ENCODE measurements at places on chromosomes 7 and 10.
A peak's percentile ranks its signal among the peaks of the same experiment; 100 is the strongest.

- H3K27ac ChIP-seq, result no peak overlapping the region
- H3K4me3 ChIP-seq, result no peak overlapping the region
- no peaks in the 10 kb centered on the region for H3K4me1 ChIP-seq
- H3K36me3 ChIP-seq, result peaks cover 7% of the 10 kb centered on the region
Observed at GRCh38 chr10:119859420-119860258, 13.0 kb downstream of the MCMBP start.

DNA sequence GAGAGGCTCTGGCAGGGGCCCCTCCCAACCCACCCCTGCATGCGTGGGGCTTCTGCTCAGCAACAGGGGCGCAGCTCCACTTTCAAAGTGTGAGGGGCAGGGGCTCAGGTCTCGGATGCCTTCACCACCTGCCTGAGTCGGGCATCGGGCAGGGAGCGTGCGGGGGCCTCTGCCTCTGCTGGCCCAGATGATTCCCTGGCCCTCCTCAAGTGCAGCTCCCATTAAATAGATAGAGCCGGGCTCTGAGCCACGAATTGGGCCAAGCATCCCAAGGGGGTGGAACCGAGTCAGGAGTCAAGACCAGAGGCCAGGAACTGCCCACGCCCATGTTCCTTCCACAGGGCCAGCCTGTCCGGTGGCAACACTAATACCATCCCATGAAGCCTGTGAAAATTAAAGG lies 108.9 kb upstream of the FAM20C start:
- no peaks in the 10 kb centered on the region for H3K36me3 ChIP-seq
- H3K4me1 ChIP-seq, result no peaks in the 10 kb centered on the region
- DNase-seq, result no peak
- H3K27ac ChIP-seq, result no peak overlapping the region
- H3K27me3 ChIP-seq, result no peaks in the 10 kb centered on the region
- H3K4me3 ChIP-seq, result no peak overlapping the region

GRCh38 chr10:119908166-119908565 lies 15.6 kb downstream of the SEC23IP start:
- no peak overlapping the region for H3K27ac ChIP-seq
- H3K4me3 ChIP-seq, result no peak overlapping the region
- DNase-seq, result no peak
- no peaks in the 10 kb centered on the region for H3K4me1 ChIP-seq

- no peaks in the 10 kb centered on the region for H3K4me1 ChIP-seq
- no peaks in the 10 kb centered on the region for H3K36me3 ChIP-seq
- no peak overlapping the region for H3K4me3 ChIP-seq
- H3K27ac ChIP-seq, result no peak overlapping the region
- DNase-seq, result no peak
Observed at GRCh38 chr10:93173967-93174845, 100.5 kb downstream of the CYP26A1 start.

- no peaks in the 10 kb centered on the region for H3K27me3 ChIP-seq
- DNase-seq, result no peak
- H3K4me1 ChIP-seq, result no peaks in the 10 kb centered on the region
- no peak overlapping the region for H3K27ac ChIP-seq
- H3K4me3 ChIP-seq, result no peak overlapping the region
Observed at GRCh38 chr7:83429493-83429892, 219.4 kb downstream of the SEMA3E start.

DNA sequence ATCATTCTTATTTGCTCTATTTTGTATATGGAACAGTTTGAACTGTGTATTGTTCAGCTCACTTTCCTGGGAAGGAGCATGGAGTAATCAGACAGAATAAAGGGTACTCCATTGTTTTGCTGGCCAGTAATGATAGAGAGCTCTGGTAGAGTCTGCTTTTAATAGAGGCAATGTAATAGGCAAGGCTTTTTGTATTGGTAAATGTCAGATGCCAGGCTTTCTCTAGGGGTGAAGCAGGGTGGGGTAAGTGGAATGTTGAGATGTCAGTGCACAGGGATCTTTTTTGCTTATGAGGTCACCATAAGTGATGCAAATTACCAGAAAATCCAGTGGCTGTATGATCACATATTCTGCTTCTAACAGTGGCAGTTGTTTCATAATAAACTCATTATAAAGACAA lies 1088.3 kb upstream of the SORCS1 start:
- H3K4me1 ChIP-seq, result no peaks in the 10 kb centered on the region
- no peak overlapping the region for H3K4me3 ChIP-seq
- H3K27me3 ChIP-seq, result no peaks in the 10 kb centered on the region
- DNase-seq, result no peak
- no peak overlapping the region for H3K27ac ChIP-seq

DNA sequence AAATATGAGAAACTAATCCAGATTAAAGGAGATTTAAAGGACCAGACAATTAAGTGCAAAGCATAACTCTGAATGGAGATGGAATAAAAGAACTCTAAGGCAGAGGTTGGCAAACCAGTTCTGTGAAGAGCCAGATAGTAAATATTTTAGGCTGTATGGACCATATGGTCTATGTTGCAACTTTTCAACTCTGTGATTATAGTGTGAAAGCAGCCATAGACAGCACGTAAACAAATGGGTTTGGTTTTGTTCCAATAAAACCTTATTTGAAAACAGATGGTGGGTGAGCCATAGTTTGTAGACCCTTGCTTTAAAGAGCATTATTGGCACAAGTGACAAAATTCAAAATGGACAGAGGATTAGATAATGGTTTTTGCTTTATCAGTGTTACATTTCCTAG lies 884.1 kb downstream of the CCSER2 start:
- no peaks in the 10 kb centered on the region for H3K4me1 ChIP-seq
- no peak overlapping the region for H3K27ac ChIP-seq
- H3K4me3 ChIP-seq, result no peak overlapping the region
- H3K27me3 ChIP-seq, result no peaks in the 10 kb centered on the region
- H3K36me3 ChIP-seq, result no peaks in the 10 kb centered on the region

DNA sequence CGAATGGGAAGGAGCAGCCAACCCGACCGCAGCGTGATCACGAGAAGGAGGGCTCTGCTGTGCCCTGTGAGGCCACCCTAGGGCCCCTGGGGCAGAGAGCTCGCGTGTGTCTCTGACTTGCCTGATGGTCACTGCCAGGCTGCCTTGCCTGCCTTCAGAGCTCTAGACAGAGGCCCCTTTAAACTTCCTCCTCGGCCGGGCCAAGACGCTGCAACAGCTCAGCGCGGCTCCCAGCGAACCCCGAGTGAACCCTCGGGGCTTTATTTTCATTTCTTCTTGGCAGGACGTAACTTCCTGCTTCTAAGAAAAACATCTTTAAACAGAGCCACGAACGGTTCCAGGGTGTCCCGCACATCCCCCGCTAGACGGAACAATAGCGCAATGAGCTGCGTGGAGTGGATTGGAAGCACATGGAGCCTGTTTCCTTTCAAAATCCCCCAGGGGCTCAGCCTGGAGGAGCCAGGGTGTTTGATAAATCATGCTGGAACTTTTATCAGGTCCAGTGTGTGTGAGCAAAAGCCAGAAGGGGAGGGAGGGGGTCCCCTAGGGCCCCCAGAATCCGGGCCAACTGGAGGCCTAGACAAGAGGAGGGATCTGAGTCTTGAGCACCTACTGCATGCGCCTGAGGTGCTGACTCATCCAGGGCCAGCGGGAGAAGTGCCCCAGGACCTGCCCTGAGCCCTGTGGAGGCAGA lies 134.1 kb upstream of the GDF10 start:
- H3K36me3 ChIP-seq, result no peaks in the 10 kb centered on the region
- H3K27ac ChIP-seq, result peak overlapping the region; percentile 75
- H3K4me3 ChIP-seq, result no peak overlapping the region

GRCh38 chr7:55339033-55340000 lies 25.8 kb upstream of the LANCL2 start:
- no peak overlapping the region for H3K4me3 ChIP-seq
- no peaks in the 10 kb centered on the region for H3K4me1 ChIP-seq
- DNase-seq, result no peak
- H3K27me3 ChIP-seq, result no peaks in the 10 kb centered on the region
- no peak overlapping the region for H3K27ac ChIP-seq

DNA sequence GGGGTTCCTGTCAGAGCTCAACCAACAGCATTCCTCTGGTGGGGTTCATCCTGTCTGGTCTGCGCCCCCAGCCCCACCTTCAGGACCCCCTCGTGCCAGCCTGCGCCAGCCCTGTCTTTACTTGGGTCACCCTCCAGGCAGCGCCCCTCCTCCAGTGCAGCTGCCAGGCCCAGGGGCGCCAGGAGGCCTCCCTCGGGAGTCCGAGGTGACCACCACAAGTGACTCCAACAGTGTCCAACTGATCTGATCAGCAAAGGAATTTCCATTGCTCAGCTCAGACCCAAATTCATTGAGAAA lies 10.6 kb downstream of the WDR86 start:
- no peak overlapping the region for H3K4me3 ChIP-seq
- peak; percentile 51 for DNase-seq
- H3K36me3 ChIP-seq, result no peaks in the 10 kb centered on the region
- H3K4me1 ChIP-seq, result peaks cover 1% of the 10 kb centered on the region

- DNase-seq, result no peak
- H3K27ac ChIP-seq, result no peak overlapping the region
- peaks cover 10% of the 10 kb centered on the region for H3K4me1 ChIP-seq
- no peak overlapping the region for H3K4me3 ChIP-seq
Observed at GRCh38 chr7:131306777-131307176, 20.9 kb upstream of the MKLN1 start.

GRCh38 chr10:112535531-112535951 lies 88.5 kb downstream of the VTI1A start:
- no peak for DNase-seq
- H3K4me3 ChIP-seq, result no peak overlapping the region
- H3K36me3 ChIP-seq, result peaks cover 5% of the 10 kb centered on the region
- no peaks in the 10 kb centered on the region for H3K27me3 ChIP-seq

DNA sequence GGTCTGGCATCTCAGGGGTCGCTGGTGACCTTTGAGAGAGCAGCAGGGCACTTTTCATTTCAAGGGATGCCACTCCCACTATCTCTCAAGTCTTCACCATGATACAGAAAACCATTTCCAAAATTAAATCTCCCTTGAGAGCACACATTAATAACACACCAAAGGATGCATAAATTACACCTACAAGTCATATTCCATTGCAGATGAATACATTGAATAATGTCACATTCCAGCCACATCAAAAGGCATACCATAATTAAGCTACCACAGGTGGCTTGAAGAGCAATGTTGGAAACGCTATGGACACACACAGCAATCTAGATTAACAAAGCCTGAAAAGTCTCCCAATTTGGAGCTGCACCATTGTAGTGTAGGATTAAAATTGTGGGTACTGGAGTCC lies 353.3 kb upstream of the ZMIZ1 start:
- H3K27ac ChIP-seq, result no peak overlapping the region
- no peak for DNase-seq
- H3K4me3 ChIP-seq, result no peak overlapping the region
- no peaks in the 10 kb centered on the region for H3K4me1 ChIP-seq

DNA sequence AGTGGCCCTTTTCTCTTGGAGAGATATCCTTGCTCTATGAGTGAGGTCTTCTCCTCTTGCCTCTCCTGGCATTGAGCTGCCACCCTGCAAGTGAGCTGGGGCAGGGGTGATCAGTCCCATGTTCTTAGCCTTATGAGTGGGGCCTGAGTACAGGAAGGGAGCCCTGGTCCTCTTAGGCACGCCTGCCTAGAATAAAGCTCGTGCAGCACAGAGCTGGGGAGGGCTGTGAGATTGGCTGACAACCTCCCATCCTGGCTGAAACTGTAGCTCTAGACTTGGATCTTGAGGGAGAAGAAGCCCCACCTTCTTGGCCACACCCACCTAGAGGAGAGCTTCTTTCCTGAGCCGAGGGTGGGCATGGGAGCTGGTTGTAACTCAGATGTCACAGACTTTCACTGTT lies 305.0 kb upstream of the ZNF32 start:
- H3K4me1 ChIP-seq, result no peaks in the 10 kb centered on the region
- no peak for DNase-seq
- H3K36me3 ChIP-seq, result no peaks in the 10 kb centered on the region
- H3K4me3 ChIP-seq, result no peak overlapping the region
- H3K27me3 ChIP-seq, result no peaks in the 10 kb centered on the region
- H3K27ac ChIP-seq, result no peak overlapping the region

DNA sequence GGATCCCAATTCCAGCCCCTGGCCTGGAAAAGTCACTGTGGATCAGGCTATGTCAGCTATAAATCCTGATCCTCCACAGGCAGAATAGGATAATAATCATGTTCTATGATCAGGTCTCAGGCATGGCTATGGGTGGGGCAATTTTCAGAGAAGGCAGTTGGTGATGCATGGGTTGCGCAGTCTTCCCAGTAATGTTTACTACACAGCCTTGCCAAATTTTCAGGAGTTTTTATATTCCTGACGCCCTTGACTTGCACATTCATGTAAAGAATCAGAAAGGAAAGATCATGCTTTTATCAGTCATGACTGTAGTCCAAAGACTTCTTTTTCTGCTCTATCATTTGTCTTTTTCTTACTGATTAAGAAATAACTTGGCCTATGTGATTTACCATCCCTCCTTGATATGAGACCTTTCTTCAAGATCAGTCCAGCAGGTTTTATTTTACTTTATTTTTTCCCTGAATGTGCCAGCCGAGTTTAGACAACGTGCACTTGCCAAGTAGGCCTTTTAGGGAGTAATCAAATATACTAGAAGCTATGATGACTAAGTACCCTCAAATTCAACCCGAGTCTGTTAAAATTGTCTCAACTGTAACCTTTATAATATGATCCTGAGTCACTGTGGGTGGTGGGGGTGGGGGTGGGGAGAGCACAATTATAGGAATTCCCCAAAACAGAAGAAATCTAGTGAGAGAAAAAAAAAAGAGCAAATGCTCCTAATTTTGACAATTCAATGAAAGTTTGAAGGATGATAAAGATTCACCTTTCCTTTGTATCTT lies 31.9 kb downstream of the ARL4A start:
- no peaks in the 10 kb centered on the region for H3K36me3 ChIP-seq
- peaks cover 50% of the 10 kb centered on the region for H3K4me1 ChIP-seq
- peak overlapping the region; percentile 54 for H3K27ac ChIP-seq
- DNase-seq, result no peak

- H3K4me1 ChIP-seq, result no peaks in the 10 kb centered on the region
- H3K36me3 ChIP-seq, result no peaks in the 10 kb centered on the region
- no peak overlapping the region for H3K4me3 ChIP-seq
- no peak for DNase-seq
- H3K27me3 ChIP-seq, result no peaks in the 10 kb centered on the region
- no peak overlapping the region for H3K27ac ChIP-seq
Observed at GRCh38 chr7:139511315-139511714, 12.2 kb upstream of the CLEC2L start.

DNA sequence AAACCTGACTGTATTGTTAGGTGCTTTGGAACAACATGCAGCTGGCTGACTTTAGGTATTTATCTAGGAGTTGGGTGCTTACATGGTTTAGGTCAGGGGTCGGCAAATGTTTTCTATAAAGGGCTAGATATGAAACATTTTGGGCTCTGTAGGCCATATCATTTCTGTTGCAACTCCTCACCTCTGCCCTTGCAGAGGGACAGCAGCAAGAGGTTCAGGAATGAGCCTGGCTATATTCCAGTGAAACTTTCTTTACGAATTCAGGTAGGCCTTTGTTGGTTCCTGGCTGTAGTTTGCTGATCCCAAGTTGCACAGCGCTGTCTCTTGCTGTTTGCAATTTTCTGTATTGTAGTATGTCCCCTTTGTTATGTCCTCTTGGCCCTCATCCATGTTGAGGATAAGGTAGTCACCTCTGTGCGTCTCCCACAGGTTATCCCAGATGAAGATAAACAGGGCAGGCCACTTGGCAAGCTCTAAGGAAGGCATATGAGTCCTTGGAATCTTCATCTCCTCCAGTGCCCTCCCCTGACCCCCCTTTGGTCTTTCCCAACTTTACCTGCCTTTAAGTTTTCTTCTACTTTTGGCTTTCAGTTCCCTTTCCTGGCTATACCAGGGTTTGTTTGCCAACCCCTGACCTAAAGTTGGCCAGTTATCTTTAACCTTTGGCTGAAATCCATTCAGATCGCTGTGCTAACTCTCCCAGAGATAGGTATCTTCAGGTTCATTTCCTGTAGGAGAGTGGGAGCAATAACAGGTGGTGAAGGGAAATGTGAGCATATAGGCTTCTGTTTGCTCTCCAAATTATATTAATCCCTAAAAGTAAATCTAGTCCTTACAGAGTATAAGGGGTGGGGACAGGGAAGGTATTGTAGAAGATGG lies 36.1 kb downstream of the SGPL1 start:
- H3K4me3 ChIP-seq, result no peak overlapping the region
- peaks cover 11% of the 10 kb centered on the region for H3K36me3 ChIP-seq
